Natural killer cell (primary cell): ENCODE measurements at places on chromosomes 12 and 14. TPM values are rescaled to one million over a fixed set of nuclear protein-coding genes. Genes with fewer than 3 reads are reported as not detected.

GRCh38 chr12:91317306-91317705 lies 134.7 kb upstream of the DCN start:
- DNase-seq: no peak

- no peak for DNase-seq
Observed at GRCh38 chr12:85623763-85624162, 212.4 kb downstream of the RASSF9 start.

DNA sequence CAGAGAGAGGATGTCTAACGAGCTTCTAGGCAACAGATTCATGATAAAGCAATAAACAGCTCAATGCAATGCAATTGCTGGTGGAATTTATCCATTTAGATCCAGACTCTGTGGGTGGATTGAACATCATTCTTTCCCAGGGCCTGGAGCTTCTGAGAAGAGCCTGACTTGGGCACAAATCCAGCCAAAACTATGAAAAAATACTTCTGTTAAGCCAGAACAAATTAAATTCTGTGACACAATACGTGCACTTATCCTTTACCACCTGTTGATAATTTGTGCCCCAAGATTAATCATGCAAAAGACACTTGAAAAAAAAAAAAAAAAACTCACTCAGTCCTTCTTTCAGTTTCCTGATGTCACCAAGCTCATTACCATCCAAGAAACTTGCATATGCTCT lies 446.0 kb upstream of the DCN start:
- no peak for DNase-seq

- no peak for DNase-seq
Observed at GRCh38 chr12:45034861-45035265, 16.0 kb downstream of the DBX2 start.

CLEC12A gene
- 13.6 TPM for total RNA-seq
